Fibroblast of skin of scalp (primary cell): ENCODE measurements at places on chromosomes 5 and 9.
A peak's percentile ranks its signal among the peaks of the same experiment; 100 is the strongest.

DNA sequence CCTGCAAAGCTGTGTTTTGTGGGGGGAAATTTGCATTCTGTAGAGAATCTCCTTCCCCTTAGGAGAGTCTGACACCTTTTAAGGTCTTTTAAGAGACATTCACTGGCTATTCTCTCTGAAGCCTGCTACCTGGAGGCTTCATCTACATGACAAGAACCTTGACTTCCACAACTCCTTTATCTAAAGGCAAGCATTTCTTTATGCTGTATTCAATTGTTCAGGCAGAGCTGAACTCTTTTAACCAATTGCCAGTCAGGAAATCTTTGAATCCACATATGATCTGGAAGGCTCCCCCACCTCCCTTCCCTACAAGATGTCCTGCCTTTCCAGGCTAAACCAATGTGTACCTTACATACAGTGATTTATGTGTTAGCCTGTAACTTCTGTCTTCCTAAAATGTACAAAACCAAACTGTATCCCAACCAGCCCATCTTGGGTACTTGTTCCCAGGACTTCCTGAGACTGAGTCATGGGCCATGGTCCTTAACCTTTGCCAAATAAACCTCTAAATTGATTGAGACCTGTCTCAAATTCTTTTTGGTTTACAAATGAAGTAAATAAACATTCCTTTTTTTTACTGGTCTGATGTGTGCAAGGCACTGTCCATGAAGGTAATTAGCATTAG, 9.9 kb downstream of the C9orf85 start:
- DNase-seq, result no peak

DNA sequence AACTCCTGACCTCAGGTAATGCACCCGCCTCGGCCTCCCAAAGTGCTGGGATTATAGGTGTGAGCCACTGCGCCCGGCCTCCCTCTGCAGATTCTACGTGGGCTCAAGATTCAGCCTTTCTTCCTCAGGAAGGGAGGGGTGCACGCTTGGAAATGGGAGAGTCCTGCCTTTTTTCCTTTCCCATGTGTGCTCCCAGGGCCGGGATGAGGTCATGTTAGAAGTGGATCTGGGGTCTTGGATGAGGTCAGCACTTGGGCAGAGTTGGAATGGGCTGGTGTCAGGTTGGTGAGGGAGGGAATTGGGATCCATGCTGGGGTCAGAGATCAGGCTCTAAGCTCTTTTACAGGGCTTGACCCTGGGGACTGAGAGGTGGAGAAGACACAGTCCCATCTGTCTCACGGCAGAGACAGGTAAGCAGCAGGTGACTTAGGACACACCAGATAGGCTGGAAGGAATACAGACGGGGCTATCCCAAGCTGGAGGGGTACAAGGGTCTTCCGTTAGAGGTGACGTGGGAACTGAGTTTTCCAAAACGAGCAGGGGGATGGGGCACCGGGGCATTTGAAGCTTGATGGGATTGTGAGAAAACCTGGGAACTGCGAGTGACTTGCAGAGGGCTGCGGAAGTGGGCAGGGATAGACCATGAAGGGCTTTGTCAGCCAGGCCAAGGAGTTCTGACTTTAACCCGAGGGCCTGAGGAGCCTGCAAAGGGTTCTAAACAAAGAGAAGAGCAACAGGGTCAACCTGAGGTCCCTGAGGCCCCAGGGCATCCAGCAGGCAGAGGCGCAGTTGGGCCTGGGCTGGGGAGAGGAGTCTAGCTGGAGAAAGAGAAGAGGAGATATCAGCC, 1.8 kb upstream of the AQP7 start:
- DNase-seq, result no peak

DNA sequence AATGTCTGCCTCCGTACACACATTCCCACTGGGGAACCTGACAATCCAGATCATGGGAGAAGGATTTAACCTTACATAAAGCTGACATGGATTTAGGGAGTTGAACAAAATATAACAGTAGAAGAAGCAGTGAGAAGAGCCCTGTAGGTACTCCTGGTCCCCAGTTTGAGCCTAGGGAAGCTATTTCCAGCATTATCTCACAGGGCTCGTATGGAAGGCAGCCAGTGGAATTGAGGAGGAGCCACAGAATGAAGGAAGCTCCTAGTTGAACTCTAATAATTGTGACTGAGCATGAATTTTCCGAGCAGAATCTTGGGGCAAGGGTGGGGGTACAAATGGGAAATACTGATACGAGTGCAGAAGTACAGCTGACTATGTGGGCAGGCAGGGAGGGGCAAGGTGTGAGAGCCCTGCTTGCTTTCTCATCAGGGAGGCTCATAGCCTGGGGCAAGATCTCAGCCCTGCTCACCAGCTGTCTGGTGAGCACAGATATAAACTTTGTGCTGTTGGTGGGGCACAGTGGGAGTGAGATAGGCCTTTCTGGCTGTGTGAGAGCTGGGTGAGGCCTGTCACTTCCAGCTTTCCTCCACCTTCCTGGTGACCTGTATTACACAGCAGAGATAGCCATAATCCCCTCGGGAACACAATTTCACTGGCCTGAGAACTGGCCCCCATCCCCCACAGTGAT, 290.7 kb upstream of the IL12B start:
- no peak for DNase-seq

DNA sequence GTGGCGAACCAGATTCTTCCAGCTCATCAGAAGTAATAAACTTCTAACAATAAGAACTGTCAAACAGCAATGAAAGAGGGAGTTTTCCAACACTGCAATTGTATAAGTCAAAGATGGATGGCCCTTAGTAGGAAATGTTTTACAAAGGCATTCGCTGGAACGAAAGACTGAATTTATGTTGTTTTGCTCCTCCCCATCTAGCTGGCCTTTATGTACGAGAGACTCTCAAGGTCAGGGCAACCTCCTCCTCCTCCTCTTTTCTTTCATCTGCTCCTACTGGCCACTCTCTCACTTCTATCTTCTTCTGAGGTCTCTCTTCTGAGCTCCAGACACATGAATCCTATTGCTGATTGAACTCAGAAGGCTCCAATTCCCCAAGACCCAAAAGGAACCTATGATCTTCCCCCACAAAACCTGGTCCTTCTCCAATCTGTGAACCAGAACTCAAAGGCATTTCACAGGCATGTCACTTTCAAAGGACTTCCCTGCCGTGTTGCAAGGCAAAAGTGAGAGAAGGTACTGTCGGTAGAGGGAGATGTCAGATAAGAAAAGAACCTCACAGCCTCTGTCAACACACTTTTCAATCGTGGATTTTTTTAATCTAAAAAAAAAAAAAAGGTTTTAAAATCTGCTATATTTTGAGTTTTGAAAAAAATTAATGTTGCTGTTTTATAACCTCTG, 28.5 kb upstream of the PUM3 start:
- peak; percentile 44 for DNase-seq
